Stimulated activated naive CD4-positive, alpha-beta T cell (primary cell): ENCODE measurements at places on chromosomes 5 and 9.

DNA sequence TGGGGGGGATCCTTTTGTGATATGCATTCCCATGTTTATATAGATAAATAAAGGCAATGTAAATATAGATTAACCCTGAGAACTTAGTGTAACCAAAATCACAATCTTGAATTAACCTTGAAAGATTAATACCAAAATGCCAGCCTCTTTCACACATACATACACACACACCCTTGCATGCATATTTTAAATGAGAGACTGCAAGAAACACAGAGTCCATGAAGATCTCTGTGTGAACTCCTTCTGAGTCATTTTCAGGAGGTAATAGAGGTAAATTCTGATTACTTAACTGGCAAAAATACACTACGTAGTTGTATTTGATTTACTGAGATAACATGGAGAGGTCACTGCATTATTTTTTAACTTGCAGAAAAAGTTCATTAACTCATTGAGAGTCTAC is 118.0 kb downstream of the SLF1 start:
- DNase-seq = no peak

DNA sequence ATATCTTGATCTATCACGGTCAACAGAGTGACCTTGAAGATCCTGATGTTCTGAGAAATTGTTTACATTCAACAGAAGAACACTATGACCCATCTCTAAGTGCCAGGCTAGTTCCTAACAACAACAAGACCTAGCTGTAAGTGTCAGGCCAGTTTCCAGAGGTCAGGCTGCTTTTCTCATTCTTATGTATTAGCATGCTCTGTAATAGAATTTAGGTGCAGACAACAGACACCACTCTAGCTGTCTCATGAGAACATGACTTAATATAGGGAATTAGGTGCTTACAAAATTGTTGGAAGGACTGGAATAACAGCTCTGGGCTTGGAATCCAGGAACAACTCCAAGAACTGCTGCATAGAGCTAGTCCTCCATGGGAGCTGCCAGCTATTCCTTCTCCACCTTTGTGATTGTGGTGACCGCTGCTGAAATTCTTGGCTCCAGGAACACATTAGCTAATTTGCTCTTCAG is 138.7 kb downstream of the SNX18 start:
- no peak for DNase-seq

DNA sequence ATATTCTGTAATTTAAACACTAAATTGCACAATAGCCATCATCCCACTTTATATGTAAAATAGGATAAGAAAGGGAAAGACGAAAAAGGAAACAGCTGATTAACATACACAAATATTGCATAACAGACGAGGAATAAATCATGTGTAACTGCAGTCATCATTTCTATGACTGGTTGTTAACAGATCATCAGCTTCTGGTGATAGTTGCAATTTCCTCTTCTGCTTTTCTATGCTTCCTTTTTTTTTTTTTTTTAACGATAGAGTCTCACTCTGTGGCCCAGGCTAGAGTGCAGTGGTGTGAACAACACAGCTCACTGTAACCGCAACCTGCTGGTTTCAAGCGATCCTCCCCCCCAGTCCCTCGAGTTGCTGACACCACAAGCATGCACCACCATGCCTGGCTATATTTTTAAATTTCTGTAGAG is 22.5 kb upstream of the JAKMIP2 start:
- no peak for DNase-seq

DNA sequence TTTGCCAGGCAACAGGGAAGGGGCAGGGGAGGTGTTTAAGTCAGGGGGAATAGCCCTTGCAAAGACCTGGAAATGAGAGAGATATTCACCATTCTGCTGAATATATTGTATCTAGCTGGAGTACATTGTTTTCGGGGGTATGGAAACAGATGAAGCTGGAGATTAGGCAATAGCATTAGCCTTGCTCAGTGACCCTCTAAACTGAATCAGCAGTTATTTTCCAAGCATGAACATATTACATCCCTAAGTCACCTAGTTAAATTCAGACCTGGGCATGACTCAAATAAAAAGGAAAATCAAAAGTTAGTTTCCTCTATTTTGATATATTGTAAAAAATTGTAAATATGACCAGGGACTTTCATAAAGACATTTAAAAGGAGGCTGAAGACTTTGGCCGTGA is 544.6 kb upstream of the TRPC7 start:
- no peak for DNase-seq

GRCh38 chr5:68631884-68632283 is 416.3 kb downstream of the PIK3R1 start:
- no peak for DNase-seq

DNA sequence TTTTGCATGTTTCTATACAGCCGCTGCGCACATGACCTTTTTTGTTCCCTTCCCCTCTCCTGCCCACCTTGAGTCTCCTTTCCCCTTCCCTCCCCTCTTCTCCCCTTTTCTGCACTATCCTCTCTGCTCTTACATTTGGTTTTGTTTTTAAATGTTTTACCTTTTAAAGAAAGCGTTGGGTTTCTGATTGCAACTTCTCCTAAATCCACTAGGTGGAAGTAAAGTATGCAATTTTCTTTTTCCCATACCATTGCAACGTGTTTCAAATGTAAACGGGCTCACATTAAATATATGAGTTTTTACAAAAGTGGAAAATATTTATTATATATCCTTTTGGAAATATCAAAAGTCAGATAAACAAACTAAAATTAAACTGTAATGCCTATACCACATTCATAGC is 500.9 kb downstream of the DIRAS2 start:
- no peak for DNase-seq

DNA sequence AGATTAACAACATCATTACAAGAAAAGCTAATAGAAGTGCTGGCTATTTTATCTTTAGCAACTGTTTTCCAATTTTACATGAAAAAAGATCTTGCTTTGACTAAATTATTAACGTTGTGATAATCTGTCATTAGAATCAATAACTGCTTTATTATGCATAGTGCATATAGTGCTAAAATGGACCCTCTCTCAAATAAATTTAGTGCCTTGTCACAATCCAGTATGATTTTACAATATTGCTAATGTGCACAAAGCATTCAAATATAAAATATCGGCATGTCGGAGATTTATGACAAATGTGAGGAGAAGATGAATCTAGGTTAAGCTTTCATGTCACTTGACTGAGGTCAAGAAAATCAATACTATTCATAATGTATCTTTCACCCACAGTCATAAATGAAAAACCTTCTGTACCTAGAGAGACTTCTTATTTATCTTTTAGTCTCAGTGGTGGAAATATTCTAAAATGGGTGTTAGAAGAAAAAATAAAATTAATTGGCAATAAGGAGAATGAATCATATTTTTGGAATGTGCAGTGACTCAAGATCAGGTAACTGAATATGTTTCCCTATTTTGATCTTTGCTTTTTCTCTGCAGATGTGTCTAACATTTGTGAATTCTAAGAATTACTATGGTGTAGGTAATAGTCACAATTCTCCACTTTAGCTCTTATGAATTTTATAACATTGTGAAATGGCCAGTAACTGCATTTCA is 672.9 kb upstream of the GRAMD2B start:
- no peak for DNase-seq

DNA sequence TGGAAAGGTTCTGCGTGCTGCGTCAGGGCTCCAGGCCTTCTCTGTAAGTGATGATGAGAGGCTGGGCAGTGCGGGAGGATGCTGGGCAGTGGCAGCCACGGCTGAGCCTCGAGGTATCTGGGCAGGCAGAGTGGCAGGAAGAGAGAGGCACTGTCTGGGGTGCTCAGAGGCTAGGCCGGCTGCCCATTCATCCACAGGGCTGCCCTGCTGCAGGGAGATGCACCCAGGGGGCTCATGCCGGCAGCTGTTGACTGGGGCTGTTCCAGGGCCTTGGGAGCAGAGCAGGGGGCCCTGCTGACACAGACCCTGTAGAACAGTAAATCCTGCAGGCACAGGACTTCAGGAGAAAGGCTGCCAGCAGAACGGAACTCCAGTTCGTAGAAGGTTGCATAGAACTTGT is 88.8 kb downstream of the BOD1 start:
- no peak for DNase-seq

DNA sequence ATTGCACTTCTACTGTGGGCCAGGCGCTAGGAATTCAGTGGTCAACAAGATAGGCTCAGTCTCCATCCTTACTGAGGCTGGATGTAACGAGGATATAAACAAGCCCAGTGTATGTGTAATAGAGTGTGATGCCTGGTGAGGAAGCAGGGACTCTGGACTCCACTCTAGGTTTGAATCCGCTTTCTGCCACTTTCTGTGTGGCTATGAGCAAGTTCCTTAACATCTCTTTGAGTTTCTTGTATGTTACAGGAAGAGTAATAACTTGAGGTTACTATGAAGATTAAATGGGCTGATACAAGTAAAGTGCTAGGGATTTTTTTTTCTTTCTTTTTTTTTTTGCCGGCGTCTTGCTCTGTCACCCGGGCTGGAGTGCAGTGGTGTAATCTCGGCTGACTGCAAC is 12.4 kb downstream of the DOCK2 start:
- no peak for DNase-seq

DNA sequence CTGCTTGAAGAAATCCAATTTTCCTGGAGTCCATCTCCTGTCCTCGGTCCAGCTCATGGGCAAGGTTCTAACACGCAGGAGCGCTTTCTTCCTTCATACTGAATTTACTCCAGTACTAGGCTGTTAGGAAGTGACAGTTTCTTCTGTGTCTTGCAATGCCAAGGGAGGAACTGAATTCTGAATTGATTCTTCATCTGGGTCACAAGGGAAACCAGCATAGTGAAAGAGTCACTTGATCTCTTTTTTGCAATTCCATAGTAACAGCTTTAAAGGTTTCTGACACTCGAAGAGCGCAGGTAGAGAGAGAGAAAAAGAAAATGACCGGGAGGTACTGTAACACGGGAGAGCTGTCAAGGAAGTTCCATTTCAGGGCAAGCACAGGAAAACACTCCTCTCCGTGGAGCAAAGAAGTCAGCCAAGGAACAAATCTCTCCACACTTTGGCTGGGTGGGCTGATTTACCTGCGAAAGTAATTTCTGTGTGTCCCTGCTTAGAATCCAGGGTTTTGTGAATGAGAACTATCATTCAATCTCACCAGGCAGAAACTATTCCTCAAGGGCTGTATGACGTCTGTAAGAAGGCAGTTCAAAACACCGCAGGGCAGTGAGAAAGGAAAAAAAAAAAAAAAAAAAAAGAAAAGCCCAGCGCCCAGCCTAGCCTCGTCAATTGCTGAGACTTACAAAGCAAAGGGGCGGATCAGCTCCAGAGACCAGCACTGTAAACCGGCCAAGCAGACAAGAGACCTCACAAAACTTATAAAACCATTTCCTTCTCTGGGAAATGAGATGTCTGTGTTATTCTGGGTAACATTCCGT is 617.8 kb downstream of the PDE4D start:
- no peak for DNase-seq

DNA sequence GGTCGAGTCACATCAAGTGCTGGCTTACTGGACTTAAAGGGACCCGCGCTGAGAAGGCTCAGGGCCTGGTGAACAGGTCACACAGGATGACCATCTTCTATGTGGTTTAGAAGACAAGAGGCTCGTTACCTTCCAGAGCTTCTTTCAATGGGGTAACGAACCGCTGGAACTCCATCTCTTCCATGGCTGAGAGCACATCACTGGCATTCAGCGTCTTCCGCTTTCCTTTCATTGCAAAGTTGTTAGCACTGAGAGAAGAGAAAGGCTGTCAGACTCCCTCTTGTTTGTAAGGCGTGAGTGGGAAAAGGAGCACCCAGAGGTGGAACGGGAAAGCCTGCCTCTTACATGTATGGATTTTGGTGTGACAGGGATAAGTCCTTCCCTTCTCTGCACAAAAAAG is 994 bp downstream of the POLE3 start:
- no peak for DNase-seq
